Activated CD4-positive, alpha-beta T cell treated with anti-CD3 and anti-CD28 coated beads for 1 hour (primary cell): ENCODE measurements at places on chromosomes 5 and 9.

GRCh38 chr5:116371935-116372334, 202.7 kb downstream of the SEMA6A start:
- DNase-seq, result no peak

GRCh38 chr5:94613583-94613982, 4.8 kb downstream of the KIAA0825 start:
- DNase-seq, result no peak

GRCh38 chr5:155884041-155884440, 442.9 kb upstream of the SGCD start:
- DNase-seq, result no peak

GRCh38 chr5:53874409-53874808, 314.0 kb downstream of the NDUFS4 start:
- DNase-seq, result no peak

- no peak for DNase-seq
Measured at GRCh38 chr5:121762426-121762825, 89.3 kb upstream of the FTMT start.

DNA sequence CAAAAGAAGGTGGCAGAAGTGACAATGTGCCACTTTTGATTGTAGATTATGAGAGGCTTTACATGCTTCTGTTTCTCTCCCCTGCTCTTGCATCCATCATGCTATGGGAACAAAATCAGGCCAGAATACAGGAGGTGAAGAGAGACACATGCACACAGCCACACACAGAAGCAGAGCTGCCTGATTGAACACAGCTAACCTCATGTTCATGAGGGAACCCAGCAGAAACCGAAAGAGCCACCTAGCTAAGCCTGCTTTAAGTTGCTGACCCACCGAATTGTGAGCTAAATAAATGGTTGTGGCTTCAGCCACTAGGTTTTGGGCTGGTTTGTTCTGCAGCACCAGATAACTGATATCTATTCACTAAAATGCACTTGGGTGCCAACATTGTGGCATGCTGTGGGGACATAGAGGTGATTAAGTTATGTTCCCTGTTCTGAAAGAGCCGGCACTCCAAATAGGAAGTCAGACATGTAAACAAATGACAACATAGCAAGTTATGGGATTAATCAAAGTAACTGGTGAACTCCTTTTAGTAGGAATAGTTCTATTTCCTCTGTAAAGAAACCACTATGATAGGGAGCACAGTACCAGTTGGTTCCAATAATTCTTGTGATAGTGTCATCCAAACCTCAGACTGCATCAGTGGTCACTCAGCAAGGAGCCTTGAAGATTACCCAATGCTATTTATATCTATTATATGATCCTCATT, 93.6 kb upstream of the TNC start:
- no peak for DNase-seq

DNA sequence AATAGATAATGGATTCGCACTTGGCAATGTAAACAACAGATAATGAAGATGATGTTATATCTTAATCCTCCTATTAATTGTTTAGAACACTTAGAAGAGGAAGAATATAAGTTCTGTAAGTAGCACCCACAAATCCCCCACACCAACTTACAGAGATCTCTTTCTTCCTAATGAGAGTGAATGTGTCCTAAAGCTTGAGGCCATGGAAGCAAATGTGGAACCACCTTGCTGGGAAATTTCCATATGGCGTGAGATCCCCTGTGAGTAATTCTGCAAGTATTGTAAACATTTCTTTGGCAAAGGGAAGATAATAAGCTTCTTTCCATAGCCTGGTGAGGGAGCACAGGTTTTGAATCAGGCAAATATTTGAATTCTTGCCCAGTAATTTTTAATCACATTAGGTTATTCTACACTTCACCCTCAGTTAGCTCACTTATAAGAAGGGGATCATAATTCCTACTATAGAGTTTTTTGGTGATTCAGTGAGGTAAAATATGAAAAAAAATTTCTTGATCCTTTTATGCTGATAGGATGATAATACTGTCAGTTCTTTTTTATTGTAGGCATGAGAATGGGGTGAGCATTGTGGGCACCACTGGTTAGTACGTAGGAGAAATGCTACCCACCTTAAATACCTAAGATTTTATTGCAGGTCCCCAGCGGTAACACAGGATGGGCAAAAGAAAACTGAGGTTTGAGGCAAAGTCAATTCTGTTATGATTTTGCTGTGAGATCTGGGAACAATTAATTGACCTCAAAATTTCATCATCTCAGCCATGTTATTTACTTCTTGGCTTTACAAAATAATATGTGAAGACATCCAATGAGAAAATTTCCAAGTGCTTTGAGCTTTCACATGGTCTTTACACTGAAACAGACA, 574.8 kb downstream of the PSAT1 start:
- DNase-seq, result no peak

GRCh38 chr9:99478469-99479027, 256.5 kb downstream of the SEC61B start:
- DNase-seq, result no peak

GRCh38 chr9:134688661-134689320, 47.2 kb downstream of the COL5A1 start:
- no peak for DNase-seq

- DNase-seq, result no peak
Measured at GRCh38 chr9:92680166-92681119, 10.5 kb upstream of the IPPK start.

DNA sequence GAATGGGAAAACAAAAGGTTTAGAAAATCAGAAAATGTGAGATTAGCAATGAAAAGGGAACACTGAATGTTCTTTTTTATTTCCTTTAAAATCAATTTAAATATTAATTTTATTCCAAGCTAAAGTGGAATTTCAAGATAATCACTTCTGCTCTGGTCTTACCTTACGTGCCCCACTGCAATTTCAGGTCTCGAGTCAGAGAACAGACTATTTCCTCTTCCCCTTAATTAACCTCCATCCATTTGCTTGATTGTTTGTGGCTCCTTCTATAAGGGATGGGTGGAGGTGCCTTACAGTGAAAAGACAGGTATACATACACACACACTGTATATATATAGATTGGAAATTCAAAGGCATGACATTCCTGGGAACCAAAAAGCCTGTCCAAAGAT, 137.1 kb downstream of the SUSD1 start:
- DNase-seq, result no peak

DNA sequence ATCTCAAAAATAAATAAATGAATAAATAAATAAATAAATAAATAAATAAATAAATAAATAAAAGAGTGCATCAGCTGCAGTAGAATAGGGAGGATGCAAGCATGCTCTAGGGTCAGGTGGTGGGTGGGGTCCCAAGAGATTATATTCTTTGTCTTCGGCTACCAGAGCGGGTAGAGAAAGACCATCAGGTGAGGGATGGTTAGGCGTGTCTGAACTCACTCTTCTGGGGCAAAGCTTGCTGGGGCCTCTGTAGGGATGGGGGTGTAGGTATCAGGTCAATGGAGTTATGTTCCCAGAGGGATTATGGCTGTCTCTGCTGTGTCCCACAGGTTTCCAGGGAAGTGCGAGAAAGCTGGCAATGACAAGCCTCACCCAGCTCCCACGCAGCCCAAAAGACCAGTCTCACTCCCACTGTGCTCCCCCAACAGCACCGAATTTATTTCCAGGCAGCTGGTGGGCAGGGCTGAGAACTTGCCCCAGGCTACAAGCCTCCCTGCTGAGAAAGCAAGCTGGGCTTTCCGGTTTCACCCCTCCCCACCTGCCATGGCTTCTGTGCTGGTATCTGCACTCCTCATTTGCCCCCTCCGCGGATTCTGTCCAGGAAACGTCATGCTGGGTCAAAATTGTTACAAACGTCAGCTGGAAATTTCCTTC, 180.8 kb downstream of the LURAP1L start:
- DNase-seq, result no peak

DNA sequence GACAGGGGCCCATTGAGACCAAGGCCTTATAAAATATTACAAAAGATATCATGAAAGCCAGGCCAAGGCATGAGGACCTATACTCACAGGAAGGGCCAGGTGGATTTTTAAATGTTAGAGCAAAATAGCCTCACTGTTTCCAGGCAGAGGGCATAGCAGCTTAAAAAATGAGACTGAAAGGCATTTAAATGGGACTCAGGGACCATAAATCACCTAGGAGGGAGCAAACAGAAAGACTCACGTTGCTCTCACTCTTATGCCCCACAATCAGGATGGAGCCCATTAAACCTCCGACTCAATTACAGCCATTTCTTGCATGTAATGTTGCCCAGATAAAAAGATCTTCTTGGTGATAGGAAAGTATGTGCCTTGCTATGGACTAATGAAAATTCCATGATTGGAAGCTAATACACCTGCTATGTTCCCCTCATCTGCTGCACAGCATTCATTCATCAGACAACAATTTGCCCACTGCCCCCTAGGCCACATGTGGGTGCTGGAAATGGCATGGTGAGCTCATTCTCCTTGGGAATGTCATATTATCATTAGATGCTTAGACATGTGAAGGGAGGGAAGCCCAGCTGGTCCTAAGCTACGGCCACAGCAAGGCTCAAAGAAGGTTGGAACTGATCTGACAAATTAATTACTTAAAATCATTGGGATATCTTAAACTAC, 128.6 kb upstream of the GRIA1 start:
- DNase-seq, result no peak

DNA sequence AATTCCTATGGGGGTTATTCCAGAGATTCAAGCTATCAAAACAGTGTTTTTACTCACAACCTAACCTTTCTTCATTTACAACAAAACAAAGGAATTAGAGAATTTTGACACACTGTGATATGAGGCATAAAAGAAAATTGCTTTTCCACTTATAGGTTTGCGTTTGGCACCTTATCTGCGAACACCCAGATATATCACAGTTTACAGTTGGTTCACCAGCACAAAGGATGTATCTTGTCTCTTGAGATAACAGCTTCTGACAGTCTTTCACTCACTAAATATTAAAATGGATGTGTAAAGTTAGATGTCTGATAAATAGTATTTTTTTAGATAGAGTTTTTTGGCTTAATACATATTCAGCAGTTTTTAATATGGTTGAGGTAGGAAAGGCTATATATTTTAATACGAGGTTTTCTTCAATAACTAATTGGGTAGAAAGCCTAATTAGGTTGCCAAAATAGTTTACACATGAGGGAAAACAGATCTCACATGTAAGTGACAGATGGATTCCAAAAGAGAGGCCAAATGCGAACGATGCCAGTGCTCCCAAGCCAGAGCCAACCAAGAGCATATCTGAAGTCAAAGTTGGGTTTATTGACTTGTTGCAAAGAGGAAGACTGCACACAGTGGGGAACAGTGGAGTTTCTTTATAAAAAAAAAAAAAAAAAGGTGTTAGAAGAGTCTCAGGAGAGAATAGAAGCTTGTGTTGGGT, 1495.2 kb downstream of the MAT2B start:
- no peak for DNase-seq

DNA sequence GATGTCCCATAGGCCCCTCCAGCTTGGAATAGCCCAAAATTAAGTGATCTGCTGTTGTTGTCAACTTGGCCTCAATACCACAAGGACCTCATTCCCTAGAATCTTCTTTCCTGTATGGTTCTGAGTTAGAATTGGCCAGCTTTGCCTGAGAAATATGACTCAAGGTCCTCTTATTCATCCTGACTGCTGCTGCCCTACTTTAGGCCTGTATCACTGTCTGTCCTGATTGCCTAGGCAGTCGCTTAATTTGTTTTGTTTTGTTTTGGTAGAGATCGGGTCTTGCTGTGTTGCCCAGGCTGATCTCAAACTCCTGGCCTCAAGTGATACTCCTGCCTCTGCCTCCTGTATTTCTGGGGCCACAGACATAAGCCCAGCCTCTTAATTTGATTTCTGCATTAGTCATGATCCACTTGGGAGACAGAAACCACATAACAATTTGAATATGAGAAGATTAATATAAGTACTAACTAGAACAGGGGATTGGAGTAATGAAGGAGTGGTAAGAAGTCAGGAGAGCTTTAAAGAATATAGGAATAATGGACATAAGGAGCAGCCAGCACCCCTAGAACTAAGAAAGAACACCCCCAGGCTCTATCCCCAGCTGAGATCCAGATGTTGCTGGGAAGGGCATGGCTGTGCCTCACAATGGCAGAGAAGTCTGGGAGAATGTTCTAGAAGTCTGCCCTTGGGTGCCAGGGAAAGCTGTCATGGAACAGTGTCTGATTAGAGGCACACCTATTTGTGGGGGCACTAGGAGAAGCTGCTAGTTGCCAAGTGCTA, 4.6 kb downstream of the TEX53 start:
- no peak for DNase-seq

DNA sequence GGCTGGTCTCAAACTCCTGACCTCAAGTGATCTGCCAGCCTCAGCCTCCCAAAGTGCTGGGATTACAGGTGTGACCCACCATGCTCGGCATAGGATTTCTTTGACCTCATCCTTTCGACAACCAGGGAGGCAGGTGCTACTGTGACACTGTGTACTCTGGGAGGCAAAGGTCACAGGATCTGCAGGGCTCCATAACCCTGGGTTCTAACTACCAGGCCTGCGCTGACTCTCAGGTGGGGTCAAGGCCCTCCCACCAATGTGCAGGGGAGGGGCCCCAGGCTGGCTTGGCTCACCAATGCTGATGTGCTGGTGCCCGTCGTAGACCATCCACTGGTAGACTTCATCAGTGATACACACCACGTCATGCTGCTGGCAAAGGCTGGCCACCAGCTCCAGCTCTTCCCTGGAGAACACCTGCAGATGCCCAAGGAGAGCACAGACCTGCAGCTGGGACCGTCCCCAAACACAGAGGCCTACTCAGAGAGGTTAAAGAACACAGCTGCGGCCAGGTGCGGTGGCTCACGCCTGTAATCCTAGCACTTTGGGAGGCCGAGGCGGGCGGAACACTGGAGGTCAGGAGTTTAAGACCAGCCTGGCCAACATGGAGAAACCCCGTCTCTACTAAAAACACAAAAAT, 7.0 kb upstream of the SPOUT1 start:
- no peak for DNase-seq

DNA sequence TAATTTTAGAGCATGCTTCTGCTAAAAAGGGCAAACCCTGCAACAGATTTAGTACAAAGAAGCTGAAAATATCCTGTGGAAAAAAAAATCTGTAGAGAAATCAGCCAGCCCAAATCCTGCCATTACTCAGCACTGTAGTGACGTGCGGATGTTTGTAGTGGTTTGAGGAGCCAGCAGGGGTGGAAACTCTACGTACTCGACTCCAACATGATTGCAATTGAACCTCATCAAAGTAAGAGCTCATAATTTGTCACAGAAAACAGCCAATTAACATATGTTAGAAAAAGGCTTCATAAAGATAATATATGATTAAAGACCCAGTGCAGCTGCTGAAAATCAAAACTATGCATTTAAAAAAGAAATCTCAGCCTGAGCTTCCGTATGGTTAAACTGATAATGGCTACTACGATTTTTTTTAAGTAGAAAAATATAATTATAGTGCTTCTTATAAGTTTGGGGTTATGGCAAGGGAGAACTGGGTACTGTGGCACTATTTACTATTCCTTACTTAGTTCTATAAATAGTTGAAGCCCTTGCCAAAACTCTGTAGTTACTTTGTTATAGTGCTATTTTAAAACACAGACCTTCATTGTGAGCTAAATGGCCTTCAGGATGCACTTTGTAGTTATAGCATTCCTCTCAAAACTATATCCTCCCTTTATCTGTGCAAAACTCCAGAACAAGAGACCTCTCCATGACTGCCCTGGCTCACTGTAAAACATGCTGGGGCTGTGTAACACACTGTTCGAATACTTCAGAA, 49.4 kb downstream of the MEF2C start:
- DNase-seq, result no peak
